Activated CD8-positive, alpha-beta memory T cell treated with anti-CD3 and anti-CD28 coated beads for 1 hour (primary cell): ENCODE measurements at places on chromosomes 11 and 22.

DNA sequence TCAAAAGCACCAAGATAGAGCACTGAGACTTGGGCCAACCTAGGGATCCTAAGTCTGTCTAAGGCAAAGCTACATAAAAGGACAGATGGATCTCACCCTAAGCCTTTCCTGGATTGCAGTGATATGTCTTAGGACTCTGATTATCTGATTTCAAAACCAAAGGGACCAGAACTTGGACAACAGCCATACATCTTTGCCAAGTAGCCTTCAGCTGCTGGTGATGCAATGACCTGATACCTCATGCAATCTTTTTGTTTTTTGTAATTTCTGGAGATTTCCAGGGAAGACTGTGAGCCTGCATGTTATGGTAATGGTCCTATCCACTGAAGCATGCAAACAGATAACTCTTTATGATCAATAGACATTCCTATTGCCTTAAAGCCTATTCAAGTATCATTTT, 230.4 kb upstream of the MTNR1B start:
- no peak for DNase-seq

DNA sequence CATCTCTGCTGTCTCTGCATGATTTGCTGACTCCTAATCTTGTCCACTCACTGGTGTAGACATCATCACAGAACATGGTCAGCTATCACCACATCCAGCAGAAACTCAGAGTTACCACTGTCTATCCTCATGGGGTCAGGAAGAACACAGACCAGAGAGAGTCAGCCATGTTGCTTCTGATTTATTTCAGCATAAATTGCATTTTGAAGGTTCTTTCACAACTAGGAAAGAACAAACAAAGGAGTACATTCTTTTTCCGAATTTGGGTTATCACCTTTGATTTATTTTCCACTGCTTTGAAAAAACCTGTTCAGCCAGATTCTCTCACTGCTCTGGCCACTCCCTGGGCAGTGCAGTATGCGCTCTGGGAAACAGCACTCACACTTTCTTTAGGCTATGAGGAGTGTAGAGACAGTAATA, 172.0 kb upstream of the MTMR2 start:
- no peak for DNase-seq

GRCh38 chr22:28077166-28077565, 158.1 kb upstream of the PITPNB start:
- DNase-seq = no peak

- DNase-seq = no peak
Measured at GRCh38 chr11:1339066-1339675, 29.7 kb upstream of the TOLLIP start.

GRCh38 chr11:102318469-102318868, 1.2 kb downstream of the BIRC3 start:
- DNase-seq = no peak

- DNase-seq = peak; percentile 15
Measured at GRCh38 chr11:68271023-68271780, 571 bp downstream of the C11orf24 start.

GRCh38 chr11:25901415-25901814, 430.5 kb upstream of the ANO3 start:
- no peak for DNase-seq

GRCh38 chr11:106917973-106918372, 100.3 kb downstream of the GUCY1A2 start:
- DNase-seq = no peak

GRCh38 chr11:68946416-68947090, 34.2 kb downstream of the MRGPRD start:
- DNase-seq = no peak

DNA sequence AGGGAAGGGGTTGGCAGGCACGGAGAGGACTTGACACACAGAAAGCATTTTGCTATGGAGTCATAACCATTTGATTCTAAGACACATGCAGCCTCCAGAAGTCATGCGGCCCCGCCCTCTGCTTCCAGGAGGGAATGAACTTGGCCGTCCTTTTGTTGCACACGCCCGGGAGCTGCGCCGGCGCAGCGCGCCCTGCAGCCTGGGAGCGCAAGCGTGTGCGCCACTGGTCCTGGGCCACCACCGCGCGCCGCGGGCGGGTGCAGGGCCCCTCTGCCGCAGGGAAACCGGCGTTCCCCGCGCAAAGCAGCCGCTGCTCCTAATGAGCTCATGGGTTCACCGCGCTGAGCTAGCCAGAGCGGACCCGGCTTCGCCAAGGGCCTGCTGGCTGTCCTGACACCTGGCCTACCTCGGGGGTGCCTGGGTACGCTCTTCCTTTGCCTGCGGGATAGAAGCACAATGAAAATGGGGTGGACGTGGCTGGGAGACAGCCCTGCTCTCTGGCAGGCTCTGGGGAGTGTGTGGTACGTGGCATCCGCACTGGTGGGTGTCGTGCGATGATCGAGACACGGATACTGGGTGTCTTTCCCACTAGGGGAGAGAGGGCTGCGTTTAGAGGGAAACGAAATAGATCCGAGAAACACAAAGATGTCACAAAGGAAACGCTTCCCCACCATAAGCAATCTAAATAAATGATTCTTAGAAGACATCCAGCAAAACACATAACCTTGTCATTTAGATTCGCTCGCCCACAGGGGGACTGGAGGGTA, 669 bp downstream of the MICAL3 start:
- peak; percentile 5 for DNase-seq

DNA sequence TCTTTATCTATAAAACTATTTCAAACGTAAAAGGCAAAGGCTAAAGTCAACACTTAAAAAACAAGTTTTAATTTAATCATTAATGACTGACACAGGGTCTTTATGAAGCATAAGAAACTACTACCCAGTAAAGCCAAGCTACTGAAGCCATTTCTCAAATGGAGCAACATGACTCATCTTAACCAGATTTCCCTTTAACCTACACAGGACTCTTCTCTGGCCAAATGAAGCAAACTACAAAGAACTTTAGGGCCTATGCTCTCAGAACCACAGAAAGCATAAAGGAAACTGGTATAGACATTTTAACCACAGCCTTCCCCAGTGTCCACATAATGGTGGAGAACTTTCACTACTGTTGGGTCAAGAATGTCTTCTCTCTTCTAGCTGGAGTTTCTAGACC, 34.7 kb downstream of the ALG9 start:
- no peak for DNase-seq

DNA sequence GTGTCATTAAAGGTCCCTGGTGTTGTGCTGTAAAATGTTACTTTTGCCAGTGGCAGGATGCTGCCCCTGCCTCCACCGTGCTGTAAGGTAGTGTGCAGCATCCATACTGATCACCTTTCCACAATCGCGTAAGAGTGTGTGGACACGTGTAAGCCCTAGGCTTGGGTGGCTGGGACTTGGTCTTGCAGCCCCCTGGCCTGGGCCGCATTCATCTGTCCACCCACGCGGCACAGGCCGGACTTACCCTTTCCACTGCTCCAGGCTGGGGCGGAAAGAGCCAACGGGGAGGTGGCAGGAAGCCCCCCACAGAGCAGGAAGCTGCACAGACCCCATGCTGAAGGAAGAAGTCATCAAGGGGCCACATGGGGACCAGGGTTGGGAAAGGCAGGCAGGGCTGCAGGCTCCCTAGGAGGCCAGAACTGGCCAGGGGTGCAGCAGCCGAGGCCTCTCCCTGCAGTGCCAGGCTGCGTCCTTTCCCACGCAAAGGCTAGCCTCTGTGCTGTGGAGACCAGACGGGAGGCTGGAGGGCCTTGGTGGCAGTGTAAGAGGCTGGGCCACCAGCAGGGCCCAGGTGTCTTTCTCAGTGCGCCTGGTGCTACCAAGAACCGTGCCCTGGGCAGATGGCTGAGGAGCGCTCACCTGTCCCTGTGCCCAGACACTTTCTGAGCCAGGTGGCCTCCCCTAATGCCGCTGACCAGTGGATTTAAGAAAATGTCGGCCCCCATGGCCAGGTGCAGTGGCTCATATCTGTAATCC, 11.7 kb upstream of the TMEM191C start:
- DNase-seq = no peak

GRCh38 chr11:34792814-34793258, 123.3 kb downstream of the APIP start:
- DNase-seq = no peak

DNA sequence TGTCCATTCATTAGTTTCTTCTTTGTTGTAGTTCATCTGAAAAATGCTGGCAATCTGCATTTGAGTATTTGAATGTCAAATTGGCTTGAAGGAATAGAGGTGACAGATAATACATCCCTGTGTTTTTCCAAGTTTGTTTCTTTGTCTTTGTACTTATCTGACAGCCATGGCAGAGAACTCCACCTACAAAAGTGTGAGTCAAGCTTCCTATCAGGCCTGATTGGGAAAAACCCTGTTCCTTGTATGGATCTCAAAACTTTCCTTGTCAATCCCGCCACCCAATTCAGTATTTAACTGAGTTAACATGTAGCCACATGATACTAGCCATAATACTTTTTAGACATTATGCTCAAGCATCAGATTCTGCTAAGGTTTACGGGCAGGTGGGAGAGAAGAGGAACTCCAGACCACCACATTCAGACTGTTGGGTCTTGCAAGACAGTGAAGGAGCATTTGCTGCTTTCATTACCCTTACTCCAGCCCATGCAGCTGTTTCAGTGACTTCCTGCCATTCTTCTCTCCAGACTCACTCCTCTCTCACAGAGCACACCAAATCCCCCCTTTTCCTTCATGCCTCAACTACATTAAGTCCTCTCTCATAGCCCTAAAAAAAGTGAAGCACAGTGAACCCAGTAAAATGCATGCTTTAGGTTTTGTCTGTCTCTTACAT, 65.9 kb downstream of the BLID start:
- no peak for DNase-seq

- no peak for DNase-seq
Measured at GRCh38 chr11:36312611-36313472, 16.8 kb downstream of the PRR5L start.

- no peak for DNase-seq
Measured at GRCh38 chr11:33160136-33160535, 1.1 kb downstream of the CSTF3 start.

GRCh38 chr11:128022007-128022368, 565.4 kb downstream of the ETS1 start:
- DNase-seq = no peak

DNA sequence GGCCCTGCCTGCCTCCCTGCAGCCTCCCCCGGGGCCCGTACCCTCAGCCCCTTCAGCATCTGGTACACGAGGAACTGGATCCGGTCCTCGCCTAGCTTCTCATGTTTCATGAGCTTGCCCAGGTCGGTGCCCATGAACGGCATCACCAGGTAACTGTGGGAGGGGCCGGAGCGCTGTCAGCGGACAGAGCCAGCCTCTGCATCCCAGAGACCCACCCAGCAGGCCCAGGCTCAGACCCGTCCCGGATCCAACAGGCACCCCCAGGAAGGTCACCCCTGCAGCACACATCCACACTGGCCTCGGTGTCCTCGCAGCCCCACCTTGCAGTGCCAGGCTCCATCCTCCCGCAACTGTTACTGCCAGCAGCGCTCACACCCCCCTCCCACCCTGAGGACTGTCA, 4.4 kb downstream of the MAPK12 start:
- no peak for DNase-seq

GRCh38 chr22:21981874-21982273, 713 bp downstream of the TOP3B start:
- no peak for DNase-seq

DNA sequence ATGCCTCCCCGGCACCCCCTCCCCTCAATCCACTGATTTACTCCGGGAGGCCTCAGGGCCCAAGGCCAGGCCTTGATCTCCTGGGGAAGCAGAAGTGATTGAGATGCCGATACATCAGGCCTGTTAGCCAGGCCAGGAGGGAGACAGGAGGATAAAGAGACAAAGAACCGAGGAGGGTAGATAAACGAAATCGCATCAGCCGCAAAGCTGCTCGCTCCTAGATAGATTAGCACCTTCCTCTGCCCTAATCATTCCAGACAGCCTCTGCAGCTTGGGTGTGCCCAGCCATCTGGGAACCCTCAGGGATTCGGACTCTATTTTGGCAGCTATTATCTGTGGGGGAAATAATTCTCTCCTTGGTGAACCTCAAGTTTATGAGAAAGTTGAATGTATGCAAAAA, 121.2 kb downstream of the ABTB2 start:
- no peak for DNase-seq

DNA sequence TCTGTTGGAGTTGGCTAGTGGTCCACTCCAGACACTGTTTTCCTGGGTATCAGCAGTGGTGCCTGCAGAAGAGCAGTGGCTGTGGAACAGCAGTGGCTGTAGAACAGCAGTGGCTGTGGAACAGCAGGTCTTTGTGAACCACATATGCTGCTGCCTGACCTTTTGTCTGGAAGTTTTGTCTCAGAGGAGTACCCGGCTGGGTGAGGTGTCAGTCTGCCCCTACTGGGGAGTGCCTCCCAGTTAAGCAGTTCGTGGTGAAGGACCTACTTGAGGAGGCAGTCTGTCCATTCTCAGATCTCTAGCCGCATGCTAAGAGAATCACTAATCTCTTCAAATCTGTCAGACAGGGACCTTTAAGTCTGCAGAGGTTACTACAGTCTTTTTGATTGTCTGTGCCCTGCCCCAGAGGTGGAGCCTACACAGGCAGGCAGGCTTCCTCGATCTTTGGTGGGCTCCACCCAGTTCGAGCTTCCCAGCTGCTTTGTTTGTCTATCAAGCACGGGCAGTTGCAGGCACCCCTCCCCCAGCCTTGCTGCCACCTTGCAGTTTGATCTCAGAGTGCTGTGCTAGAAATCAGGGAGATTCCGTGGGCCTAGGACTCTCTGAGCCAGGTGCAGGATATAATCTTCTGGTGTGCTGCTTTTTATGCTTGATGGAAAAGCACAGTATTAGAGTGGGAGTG, 89.1 kb upstream of the TRIM48 start:
- DNase-seq = no peak

- no peak for DNase-seq
Measured at GRCh38 chr11:88345949-88346348, 8.4 kb upstream of the CTSC start.

DNA sequence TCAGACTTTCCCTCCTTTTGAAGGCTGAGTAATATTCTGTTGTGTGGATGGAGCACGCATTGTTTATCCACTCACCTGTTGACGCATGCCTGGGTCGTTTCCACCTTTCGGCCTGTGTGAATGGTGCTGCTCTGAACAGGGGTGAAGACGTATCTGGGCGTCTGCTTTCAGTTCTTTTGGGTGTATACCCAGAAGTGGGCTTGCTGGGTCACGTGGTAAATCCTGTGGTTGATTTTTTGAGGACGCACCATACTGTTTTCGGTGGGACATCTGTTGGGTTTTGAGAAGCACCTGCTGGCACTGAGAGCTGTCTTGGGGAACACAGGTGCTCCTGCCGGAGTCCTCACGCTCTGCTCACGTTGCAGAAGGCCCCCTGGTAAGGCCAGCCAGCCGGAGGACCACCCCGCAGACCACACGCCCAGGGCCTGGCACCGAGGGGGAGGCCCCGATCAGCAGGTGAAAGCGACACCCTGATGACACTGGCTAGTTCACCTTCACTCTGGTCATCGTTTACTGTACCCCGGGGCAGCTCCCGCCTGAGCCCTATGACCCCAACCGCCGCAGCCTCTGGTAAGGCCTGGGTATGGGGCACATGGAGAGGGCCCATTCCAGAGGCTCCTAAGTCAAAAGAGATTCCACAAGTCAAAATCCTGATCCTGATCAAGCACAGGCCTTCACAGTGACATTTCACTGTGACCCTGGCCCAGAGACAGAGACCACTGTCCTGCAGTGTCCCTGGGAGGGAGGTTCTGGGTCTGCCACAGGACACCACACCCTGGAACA, 54.5 kb upstream of the PRODH start:
- DNase-seq = no peak
